ENCODE measurements at places on chromosomes 1 and 21.

DNA sequence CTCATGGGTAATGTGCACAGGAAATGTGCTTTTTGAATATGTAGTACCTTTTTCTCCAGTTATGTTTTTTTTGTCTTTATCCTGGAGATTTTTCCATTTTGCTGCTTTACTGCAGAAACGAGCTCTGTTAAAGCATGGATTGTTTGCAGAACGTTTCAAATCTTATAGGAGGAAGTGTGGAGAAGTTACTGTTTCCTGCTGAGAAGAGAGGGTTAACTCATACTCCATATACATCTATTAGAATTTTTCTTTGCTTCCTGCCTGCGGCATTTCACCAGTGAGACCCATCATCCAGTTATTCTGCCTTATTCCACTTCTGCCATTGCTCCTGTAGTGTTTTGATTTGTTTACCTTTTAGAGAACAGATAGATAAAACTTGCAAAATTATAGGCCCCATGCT lies 2.0 kb downstream of the RPRD2 start:
- DNase-seq = peak; percentile 27

DNA sequence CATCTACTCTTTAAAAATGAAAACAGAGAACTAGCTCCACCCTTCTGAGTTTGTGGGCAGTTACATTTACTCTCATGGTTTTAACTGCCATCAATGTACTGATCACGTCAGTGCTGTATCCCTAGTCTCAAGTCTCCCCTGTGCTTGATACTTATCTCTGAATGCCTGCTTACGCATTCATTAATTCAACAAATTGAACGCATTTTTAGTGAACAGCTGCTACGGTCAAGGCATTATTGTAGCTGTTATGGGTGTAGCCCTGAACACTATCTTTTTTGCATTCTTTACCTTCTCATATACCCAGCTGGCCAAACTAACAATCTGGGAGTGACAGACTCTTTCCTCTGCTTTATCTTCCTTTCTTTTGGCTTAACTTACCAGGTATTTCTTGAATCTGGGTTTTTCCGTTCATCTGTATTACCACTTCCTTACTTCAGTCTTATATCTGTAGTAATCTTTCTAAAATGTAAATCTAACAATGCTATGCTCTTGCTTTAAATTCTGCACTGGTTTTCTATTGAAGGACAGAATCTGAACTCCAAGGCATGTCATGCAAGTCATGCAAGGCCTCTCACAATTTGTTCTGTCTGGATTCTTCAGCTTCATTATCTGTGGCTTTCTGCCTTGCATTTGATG lies 33.3 kb downstream of the SMG7 start:
- DNase-seq = no peak

DNA sequence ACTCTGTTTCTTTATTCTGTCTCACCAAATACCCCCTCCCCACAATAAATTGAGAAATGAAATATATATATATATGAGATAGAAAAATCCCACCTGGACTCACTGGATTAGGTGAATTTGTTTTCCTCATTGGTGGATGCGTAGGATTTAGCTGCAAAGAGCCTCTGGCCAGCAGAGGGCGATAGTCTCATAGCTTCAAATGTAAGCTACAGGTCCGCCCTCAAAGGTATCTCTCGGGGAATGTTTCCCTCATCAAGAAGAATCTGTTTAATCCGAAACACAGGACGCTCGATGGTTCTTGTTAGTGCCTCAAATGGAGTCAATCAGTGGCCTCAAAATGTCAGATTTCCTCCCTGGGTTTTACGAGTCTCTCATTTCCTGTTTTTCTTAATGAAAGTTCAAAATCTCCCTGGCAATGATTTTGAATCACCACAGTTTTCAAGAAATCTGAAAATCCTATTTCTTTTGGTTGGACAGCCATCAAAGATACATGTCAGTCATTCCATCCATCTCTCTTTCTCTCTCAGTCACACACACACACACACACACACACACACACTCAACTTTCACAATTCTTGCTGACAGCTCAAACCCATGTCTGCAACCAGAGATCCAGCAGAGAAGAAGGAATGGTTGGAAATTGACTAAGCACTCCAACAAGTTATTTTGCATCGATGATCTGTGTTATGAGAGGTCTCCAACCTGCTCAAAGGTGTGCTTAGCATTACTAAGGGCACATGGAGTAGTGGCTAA lies 13.9 kb upstream of the CAMK1G start:
- DNase-seq = peak; percentile 69

GRCh38 chr1:38944547-38944946 lies 2.9 kb upstream of the RHBDL2 start:
- no peak for DNase-seq

DNA sequence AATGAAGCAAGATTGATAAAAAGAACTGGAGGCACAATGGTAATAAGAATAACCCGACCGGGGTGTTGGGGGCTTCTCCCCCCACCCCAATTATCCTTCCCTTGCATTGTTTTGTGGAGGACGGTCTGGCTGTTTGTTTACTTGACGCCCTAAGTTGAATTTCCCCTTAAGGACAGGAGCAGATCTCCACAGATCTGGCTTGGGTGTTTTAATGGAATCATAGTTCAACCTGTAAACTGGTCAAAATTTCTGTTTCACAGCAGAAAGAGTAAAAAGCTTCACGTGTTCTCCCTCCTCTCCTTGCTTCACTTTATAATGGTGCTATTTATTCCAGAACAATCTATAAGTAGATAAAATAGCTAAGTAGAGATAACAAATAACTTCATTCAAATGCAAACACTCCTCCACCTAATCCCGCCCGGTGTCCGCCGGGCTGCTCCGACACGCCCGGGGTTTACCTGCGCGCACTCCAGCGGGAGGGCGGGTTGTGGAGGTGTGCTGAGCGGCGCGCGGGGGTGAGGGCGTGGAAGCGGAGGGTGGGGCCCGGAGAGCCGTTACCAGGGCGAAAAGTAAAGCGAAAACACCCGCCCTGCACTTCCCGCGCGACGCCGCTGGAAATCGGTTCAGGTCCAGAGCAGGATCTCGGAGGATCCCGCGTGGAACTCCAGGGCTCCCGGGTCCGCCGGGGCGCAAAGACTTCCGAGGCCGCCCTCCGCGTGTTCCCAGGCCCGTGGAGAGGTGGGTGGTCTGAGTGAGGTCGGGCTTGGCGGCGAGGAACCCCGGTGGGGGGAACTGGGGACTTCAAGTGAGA lies 2.0 kb upstream of the ATF3 start:
- DNase-seq = peak; percentile 43

GRCh38 chr1:175080030-175080429 lies 12.4 kb downstream of the TNN start:
- DNase-seq = no peak
